ENCODE measurements at places on chromosomes 11 and 22. TPM values are rescaled to one million over a fixed set of nuclear protein-coding genes. Genes with fewer than 3 reads are reported as not detected.

DNA sequence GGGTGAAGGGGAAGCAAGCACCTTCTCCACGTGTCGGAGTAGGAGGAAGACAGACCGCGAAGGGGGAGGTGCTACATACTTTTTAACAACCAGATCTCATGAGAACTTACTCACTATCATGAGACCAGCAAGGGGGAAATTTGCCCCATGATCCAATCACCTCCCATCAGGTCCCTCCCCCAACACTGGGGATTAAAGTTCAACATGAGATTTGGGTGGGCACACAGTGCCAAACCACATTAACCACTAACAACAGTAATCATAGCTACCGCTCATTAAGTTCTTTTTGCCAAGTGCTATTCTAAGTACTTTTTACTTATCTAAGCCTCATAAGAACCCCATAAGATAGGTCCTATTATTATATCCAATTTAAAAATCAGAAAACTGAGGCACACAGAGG lies 450.5 kb upstream of the DDI1 start:
- no peak for DNase-seq

- no peak for DNase-seq
Observed at GRCh38 chr11:77725433-77725832, 87.8 kb upstream of the CLNS1A start.

DNA sequence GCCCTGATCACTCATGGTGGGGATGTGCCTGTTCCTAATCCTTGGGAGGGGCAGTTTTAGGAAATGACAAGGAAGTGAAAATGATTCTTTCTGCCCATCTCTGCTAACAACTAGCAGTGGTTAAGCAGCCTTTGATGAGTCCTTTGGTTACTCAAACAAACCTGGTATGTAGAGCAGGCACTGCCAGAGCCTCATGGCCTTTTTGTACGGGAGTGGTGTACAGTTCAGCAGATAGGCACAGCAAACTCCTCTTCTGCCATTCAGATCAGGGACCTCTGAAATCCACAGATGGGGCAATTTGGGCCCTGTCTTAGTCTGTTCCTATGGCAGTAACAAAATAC lies 66.2 kb downstream of the FZD4 start:
- DNase-seq = no peak

- no peak for DNase-seq
Observed at GRCh38 chr11:122663764-122664163, 8.2 kb downstream of the UBASH3B start.

- DNase-seq = no peak
Observed at GRCh38 chr22:19277785-19278184, 13.7 kb downstream of the CLTCL1 start.

PAMR1 gene
- 31.1 TPM for total RNA-seq

DNA sequence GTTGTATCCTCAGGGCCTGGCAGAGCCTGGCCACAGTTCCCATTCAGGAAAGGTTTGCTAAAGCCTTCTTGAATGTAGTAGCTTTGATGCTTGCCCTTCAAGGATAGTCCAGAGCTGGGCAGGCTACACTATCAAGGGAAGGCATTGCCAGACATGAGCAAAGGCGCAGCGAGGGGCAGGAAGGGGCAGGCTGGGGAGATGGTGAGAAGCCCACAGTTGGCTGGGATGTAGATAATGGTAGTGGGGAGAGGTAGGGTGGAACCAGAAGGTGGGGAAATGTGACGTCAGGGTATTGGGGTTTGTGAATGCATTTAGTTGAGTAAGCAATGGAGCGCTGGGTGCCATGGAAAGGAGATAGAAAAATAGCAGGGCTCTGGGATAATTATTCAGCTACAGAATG lies 28.6 kb downstream of the LRRC32 start:
- DNase-seq = no peak

DNA sequence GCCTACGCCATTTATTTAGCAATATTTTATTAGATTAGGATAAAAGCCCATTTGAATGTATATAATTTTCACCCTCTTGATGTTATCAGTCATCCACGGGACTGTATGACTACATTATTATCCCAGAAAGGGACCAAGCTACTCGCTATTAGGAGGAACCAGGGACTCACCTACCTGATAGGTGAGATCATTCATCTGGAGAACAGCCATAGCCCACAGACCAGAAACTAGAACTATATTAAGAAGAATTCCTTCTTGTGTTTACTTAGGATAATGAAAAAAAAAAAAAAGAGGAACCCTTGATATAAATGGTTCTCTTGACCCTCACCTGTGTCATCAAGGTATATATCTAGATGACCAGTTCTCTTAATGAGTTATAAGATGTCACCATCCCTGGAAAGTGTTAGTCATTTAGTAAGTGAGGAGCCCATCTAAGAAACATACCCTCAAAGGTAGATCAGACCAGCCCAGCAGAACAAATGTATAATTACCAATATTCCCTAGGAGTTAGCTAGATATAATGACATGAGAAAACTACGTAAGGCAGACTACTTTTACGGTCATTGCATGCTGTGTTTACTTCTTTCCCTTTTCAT lies 8.0 kb downstream of the SIK3 start:
- DNase-seq = no peak

DNA sequence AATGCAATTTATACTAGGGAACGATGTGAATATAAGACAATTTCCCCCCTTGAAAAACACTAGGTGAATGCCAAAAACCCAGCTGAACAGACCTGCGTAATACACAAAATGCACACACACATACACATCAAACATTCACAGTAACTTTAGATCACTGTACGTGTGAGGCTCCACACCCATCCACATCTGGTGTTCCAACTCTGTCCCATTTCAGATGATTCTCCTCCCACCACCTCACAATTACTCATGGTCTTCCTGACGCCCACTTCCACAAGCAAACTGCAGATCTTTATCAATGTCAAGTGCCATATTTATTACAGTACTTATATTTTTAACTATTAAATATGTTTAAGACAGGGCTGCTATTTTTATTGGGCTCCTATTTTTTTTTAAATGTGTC lies 57.8 kb upstream of the TENM4 start:
- no peak for DNase-seq

DNA sequence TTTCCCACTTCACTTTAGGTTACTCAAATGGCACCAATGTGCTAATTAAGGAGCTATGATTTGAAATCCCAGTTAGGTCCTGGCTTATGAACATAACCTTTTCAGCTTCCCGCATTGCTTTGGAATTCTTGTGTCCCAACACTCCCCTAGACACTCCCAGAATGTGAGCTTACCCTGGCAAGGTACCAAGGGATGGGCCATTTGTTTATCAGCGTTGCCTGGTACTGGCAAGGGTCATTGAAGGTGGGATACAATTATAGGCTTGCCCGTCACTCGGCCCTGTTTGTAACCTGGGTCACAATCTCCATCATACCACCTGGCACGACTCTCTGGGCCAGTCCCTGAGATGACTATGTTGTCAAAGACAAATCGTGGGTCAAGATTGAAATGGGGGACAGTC lies 5.4 kb downstream of the CSRP3 start:
- DNase-seq = no peak

DNA sequence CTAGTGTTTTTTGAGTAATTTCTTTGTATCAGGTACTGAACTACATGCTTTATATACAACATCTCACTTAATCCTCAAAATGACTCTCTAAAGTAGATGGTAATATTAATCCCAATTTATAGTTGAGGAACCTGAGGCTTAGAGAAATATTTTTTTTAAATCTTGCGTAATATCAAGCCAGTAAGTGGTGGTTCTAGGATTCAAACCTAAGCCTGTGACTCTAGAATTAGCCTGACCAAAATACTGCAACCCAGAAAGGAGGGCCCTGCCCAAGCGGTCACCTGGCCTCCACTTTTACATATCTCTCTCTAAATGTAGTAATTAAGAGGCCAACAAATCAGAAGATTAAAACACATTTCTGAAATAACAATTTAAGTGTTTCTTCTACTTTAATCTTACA lies 28.6 kb downstream of the SLC36A4 start:
- DNase-seq = no peak

DNA sequence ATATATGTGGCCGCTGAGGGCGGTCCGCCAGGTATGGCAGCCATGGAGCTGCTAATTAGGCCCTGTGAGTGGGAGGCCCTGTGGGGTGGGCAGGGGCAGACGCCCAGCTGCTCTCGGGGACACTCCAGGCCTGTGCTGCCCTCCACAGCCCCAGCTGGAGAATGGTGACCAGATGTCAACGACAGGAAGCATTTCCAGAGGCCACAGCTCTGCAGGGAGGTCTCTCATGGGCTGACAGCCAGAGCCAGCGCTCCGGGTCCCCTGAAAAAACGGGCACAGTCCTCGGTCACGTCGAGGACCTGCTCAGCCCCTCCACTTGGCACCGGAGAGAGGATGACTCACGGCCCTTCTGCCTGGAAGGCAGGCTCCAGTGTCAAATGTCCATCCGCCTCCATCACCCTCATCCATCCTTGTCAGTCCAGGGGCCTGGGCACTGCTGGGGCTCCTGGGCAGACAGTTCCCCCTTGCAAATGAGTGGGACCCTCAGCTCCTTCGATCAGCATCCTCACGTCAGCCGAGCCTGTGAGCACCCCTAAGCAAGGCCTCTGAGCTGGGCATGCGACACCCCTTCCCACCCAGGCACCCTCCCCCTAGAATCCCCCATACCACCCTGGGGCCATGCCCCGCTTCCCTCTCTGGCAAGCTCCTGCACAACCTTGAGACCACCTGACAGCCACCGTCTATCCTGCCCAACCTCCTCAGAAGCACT lies 1.9 kb downstream of the BID start:
- DNase-seq = no peak

TEX54 gene
- total RNA-seq = not detected

DNA sequence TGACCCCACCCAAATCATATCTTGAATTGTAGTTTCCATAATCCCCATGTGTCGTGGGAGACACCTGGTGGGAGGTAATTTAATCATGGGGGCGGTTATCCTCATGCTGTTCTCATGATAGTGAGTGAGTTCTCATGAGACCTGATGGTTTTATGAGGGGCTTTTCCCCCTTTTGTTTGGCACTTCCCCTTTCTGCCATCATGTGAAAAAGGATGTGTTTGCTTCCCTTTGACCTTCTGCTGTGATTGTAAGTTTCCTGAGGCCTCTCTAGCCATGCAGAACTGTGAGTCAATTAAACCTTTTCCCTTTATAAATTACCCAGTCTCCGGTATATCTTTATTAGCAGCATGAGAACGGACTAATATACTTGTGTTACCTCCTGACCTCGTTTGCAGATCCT lies 156.6 kb upstream of the MTNR1B start:
- no peak for DNase-seq

Data from hepatocyte (in vitro differentiated cells).